Fibroblast of skin of scalp (primary cell): ENCODE measurements at places on chromosomes 11 and 22.
A peak's percentile ranks its signal among the peaks of the same experiment; 100 is the strongest.

- DNase-seq: no peak
Measured at GRCh38 chr11:93216511-93217101, 18.8 kb upstream of the SLC36A4 start.

- no peak for DNase-seq
Measured at GRCh38 chr11:73996161-73996747, 12.6 kb downstream of the UCP3 start.

- no peak for DNase-seq
Measured at GRCh38 chr11:134027671-134028070, 41.2 kb upstream of the JAM3 start.

DNA sequence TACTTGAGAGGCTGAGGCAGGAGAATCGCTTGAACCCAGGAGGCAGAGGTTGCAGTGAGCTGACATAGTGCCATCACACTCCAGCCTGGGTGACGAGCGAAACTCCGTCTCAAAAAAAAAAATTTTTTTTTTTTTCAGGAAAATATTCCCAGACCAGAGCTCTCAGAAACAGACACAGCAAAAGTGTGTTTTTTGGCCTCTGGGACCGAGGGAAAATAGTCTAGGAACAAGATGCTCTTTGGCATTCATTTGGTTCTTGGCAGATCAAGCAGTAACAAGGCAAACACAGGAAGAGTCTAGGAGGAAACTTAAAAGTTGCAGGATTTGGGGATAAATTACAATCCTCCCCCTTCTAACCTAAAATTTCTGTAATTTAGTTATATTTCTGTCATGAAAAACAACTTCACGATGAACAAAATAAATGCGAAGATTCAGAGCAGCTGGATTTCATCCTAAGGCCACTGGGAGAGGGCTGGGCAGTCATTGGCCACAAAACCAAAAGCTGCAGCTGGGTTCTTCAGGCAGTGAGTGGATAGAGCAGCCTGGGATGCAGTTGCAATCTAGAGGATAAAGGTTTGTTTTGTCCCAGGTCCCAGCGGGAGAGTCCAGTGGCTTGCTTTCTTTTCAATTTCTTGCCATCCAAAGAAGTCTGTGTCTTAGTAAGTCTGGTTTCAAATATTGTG lies 19.7 kb downstream of the ATG16L2 start:
- DNase-seq: no peak

DNA sequence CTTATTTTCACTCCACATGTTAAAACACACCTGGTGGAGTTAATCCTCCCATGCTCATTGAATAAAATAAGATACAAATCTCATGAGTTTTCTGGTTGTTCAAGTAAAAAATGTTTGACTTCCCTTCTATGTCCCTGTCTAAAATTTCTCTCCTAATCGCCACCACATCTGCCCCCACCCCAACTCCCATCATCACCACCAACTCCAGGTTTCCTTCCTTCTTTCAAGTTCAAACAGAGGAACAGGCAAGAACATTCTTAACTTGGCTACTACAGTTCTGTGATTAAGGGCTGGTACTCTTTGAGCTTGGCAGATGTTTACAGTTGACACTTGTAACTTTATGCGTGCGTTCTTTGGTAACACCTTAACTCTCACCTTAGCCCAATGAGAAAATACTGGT lies 9.1 kb upstream of the PSMA1 start:
- no peak for DNase-seq

DNA sequence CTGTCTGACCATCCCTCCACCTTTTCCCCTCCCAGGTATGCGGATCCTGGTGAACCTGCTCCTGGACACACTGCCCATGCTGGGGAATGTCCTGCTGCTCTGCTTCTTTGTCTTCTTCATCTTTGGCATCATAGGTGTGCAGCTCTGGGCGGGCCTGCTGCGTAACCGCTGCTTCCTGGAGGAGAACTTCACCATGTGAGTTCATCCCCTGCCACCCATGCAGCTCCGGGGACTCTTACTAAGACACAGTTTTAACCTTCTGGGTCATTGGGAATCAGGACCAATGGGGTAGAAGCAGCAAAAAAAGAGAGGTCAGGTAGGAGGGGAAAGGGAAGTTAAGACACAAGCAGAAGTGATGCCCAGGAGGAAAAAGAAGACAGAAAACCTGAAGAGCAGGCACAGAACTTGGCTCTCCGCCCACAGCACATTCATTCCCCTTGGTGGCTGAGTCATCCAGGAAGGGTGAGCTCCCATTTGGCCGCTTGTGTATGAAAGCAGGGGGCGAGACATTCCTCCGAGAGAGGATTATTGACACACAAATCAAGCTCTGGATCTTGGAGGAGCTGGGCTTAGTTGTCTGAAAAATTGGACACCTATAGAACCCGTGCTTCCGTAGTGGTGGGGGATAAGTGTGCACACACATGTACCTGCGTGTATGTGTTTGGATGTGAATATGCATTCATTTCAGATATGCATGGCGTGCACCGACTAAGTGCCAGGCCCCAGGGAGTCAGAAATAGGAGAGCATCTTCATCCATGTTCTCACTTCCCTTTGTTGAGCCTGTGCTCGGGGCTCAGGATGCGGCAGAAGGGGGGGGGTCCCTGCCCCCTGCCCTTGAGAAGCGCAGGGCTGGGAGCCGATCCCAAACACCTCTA lies 64.2 kb downstream of the CACNA1I start:
- peak; percentile 85 for DNase-seq

GRCh38 chr11:14224395-14224794 lies 134.6 kb downstream of the RRAS2 start:
- DNase-seq: no peak

DNA sequence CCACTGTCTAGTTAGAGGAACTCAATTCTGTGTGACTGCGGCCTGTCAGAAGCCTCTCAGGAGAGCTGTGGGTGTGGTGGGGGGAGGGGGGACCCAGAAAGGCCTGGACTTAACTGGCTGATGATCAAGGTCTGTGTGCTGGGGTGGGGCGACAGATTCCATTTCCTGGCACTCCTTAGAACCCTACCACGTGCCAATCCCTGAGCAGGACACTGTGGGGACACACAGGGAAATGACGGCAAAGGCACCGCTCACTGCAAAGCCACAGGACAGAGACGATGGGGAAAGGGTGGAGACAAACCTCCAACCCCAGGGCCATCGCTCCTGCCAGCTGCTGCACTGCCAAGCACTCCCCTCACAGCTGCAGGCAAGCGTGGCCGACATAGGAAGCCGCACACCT lies 58.4 kb upstream of the BID start:
- DNase-seq: no peak

DNA sequence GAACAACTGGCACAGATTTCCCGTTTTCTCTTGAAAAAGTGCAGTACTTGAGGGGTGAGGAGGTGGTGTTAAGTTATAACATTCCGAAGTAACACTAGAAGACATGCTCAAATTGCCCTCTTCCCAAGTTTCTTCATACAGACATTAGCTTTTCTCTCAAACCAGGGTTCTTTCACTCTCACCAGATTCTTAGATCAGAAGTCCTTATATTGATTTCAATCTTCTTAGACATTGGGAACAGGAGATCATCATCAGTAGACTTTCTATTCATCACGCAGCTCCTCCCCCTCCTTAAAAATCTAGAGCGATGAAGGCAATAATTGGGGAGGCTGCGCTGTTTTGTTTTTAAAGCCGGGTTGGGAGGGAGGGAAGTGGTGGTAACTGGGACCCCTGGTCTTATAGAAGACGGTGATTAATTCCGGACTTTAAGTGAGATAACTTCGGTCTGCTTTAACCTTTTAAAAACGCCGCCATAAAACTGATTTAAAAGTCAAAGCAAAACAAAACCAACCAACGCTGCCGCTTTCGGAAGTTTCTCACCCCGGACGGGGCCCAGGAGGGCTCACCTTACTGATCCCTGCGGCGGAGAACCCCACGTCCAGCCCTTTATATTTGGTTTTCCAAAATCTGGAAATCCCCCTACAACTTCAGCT lies 665 bp downstream of the USP28 start:
- DNase-seq: peak; percentile 8

- no peak for DNase-seq
Measured at GRCh38 chr11:13463779-13464290, 813 bp upstream of the BTBD10 start.

DNA sequence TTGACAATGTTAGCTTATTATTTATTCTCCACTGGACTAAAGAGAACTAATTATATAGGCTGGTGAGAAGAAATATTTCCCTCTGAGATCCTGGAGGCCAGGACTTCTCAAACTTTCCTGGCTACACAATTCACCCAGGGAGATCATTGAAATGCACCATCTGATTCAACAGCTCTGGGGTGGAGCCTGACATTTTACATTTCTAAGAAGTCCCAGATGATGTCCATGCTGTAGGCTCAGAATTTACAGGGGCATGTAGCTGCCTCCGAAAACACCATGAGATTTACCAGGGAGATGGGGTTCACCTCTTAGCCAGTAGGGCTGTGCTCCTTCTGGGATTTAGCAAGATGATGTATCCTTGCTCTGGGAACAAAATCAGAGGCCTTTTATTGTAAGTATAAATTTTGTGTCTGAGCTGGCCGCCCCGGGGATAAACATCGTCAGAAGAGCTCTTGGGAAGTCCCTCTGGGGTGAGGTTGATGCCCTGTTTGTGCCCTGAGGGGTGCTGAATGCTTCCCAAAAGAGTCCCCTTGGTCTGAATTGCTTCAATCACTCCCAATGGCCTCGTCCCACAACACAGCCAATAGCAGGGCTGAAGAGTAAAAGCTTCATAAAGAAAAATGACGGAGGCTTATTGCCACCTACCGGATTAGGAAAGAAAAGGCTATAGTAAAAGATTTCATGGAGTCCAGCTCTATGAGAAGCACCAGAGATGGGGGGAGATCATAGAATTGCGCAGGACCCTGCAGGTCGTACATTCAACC lies 33.4 kb upstream of the API5 start:
- DNase-seq: peak; percentile 48

GRCh38 chr11:64385945-64386704 lies 27.2 kb downstream of the RPS6KA4 start:
- peak; percentile 61 for DNase-seq

DNA sequence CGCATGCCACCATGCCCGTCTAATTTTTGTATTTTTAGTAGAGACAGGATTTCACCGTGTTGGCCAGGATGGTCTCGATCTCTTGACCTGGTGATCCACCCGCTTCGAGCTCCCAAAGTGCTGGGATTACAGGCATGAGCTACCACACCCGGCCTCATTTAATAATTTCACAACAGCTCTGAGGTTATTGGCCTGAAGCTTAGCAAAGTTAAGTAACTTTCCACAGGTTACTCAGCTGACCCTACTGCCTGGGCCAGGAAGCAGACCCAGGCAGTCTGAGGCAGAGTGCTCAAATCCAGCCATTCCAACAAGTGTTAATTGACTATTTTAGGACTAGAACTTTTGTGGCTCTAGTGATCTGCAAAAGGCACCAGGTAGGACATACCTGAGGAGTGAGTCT lies 52.2 kb upstream of the L3MBTL2 start:
- DNase-seq: no peak

DNA sequence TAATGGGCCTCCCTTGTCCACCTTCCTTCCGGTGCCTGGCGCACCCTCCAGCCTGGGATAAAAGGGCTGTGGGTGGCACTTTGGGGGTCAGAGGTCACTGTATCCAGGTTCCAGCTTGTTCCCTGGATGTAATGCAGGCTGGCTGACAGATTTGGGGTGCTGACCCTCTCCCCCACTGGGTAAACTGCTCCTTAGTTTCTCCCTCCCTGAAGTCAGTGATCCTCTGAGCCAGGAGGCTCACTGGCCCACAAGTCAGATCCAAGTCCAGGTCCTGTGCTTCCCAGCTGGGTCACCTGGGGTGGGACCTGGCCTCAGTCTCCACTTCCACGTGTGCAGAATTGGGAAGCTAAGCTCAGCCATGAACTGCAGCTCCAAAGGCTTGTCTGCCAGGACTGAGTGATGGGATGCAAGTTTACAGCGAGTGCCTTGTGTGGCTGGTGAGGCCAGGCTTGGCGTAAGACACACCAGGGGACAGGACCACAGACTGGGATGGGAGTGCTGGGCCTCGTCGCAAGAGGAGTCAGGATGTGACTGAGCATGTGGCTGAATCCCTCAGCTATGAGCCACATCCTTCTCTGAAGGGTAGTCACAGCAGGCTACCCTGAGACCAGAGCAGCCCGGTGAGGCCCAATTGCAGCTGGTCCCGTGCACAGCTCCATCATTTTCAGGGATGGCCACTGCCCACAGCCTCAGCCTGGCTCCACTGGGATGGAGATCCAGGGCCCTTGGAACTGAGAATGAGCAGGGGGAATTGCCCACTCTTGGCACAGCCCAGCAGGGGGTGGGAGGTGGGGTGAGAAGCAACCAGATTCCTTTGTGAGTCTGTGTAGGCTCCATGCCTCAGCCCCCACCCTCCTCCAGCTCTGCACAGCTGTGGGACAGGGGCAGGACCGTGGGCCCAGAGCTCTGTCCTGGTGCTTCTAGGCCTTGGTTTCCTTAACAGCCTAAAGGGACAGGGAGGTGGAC lies 7.2 kb downstream of the SHISA8 start:
- DNase-seq: peak; percentile 31

GRCh38 chr22:22600531-22601261 lies 41.6 kb upstream of the PRAME start:
- DNase-seq: no peak

DNA sequence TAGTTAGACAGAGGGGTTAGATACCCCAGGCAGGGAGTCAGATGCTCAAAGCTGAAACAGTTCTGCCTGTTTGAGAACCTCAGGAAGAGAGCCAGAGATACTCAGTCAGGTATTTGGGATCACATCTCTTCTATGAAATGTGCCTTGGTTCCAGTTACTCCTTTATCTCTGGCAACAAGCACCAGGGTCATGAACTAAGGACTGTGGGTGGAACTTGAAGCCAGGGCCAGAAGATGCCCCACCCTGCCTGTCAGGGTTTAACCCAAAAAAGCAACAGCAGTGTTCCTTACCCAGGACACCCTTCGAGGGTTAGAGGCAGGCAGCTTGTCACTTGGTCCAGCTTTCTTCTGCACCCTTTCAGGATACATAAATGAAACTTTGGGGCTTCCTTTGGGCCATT lies 15.0 kb upstream of the WT1 start:
- DNase-seq: no peak

DNA sequence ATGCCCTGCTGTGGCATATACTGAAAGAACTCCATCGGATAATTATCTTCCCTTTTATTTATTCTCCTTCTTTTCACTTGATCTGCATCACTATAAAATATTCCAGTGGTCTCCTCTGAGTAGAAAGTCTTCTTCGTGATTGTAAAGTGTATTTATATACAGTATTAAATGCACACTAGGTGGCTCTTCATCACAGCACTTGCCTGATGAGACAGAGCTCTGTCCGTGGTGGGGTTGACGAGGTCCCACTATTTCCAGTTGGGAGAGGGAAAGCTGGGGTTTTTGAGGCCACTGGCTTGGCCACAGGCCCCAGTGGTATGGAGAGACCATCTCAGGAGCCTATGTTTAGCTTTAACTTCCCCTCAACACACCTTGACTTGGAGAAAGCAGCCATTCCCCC lies 31.6 kb upstream of the ZBTB16 start:
- DNase-seq: no peak

- DNase-seq: peak; percentile 36
Measured at GRCh38 chr11:76768088-76768908, 14.9 kb upstream of the TSKU start.

- DNase-seq: no peak
Measured at GRCh38 chr22:49710746-49711145, 116.9 kb downstream of the BRD1 start.

GRCh38 chr22:50173311-50173982 lies 2.9 kb downstream of the PANX2 start:
- no peak for DNase-seq

- no peak for DNase-seq
Measured at GRCh38 chr22:19121631-19122142, 525 bp downstream of the DGCR2 start.

GRCh38 chr11:111524056-111524455 lies 9.5 kb downstream of the HOATZ start:
- DNase-seq: no peak
